ENCODE measurements at places on chromosomes 2 and 18. TPM values are rescaled to one million over a fixed set of nuclear protein-coding genes. Genes with fewer than 3 reads are reported as not detected.

ZNF397 gene
- 41.0 TPM for total RNA-seq

DNA sequence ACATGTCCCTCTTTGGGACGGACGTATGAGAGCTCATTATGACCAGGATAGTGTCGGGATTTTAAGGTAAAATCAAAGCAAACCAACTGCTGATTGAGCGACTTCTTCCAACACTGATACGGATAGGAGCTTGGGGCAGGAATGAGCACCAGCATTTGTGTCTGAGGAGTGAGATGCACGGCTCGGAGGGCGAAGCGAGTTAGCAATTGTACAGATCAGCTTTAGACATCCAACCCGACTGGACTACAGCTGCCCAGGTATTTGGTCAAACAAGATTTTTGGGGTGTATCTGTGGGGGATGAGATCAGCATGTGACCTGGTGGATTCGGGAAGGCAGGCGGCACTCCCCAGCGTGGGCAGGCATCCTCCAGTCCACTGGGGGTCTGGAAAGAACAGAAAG is 76.1 kb downstream of the NDUFA10 start:
- no peak for DNase-seq

DNA sequence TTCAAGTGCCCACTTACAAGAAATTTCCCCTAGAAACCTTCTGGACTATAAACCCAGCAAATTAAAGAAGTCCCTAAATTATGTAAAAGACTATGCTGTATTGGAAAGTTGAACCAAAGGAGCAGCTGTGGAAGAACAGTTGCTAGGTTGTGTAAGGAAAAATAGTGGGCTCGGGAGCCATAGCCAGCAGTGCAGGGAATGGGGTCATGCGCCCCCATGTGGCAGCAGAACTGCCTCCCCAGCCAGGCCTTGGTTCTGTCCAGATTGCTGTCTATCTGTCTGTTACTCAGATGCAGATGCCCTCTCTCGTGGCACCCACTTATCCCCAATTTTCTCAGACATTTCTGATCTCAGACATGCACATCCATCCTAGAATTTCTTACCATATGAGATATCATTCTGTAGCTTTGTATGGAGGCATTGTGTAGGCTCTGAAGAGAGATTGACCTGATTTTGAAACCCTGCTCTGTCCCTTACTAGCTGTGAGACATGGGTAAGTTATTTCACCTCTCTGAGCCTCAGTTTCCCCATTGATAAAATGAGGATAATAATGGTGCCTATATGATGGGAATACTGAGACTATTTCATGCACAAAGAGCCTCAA is 258.3 kb downstream of the SS18 start:
- peak; percentile 69 for DNase-seq

RPRM gene
- 21.8 TPM for total RNA-seq

DNA sequence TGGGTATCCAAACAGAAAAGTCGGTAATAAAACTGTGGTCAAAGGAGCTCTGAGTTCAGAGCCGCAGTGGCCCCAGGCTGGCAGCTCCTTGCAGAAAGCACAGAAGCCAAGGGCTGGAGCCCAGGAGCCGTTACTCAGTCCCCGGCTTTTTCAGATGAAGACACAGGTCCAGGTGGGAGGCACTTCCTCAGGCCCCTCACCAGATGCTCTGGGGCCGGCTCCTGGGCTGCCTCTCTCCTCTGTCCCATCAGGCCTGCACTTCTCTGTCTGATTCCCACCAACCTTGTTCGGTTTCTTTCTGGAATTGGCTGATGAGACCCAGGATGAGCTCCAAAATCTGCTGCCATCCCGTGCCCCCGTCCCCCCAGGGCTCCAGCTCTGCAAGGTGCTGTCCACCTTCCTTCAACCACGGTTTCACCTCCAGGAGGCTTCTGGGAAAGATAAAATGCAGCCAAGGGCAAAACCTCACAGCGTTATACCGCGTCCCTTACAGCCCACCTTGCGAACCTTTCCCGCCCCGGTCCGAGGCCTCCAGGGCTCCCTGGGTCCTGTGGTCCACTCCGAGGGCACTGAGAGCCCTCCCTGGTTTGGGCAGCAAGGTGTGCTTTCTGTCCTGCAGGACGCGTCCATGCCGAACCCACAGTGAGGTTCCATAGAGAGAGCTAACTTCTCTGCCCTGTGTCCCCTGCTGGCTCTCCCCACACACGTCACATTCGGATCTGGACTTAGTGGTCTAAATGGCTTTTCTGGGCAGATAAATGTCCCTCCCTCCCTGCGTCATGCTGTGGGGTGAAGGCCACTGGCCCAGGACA is 102.9 kb downstream of the TPO start:
- DNase-seq, result no peak

DNA sequence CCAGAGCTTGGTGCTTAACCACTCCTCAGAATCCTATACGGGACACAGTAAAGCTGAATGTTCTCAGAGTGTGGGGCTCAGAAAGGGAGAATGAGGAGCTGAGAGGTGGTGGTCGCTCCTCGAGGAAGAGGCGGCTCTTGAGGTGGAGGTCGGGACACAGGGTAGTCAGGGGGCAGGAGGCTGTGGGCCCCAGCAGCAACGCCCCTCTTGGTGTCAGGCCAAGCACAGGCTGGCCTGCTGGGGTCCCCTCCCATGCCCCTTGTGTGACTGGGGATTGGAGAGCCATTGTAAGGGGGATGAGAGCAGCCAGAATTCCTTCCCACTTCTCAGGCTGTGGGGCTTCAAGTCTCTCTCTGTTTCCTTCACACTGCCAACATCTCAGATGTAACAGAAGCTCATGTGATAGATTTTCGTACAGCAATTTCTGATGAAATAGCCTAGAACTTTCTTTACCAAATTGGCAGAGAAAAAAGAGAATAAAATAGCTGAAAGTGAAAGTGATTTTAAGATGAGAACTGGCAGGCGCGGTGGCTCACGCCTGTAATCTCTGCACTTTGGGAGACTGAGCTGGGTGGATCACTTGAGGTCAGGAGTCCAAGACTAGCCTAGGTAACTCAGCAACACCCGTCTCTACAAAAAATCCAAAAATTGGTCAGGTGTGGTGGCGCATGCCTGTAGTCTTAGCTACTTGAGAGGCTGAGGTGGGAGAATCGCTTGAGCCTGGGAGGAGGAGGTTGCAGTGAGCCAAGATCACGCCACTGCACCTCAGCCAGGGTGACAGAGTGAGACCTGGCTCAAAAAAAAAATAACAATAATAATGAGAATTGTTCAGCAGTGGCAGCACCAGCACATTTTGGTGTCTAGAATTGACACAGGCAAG is 61.1 kb upstream of the RPL31 start:
- DNase-seq, result no peak

DNA sequence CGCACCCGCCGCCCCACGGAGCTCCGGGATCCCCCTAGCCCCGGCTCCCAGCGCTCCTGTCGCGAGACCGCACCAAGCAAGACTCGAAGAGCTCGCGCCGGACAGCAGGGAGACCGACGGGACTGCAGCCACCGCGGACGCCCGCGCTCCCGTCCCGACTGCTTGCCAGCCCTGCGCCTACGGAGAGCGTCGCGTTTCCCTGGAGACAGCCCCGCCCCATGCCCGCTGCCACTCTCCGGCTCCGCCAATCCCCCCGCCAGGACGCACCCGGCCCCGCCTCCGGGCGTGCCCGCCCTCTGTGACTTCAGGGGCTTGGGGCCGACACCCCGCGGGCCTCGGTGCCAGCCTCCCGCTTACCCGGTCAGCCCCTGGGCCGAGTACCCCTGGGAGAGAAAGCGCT is at the start of gene ANKMY1:
ANKMY1 (minus strand) TSS at position 181 of the 400 bp plus-strand sequence. CDS start 653 bp downstream, outside the sequence.
- peak; percentile 89 for DNase-seq

DNA sequence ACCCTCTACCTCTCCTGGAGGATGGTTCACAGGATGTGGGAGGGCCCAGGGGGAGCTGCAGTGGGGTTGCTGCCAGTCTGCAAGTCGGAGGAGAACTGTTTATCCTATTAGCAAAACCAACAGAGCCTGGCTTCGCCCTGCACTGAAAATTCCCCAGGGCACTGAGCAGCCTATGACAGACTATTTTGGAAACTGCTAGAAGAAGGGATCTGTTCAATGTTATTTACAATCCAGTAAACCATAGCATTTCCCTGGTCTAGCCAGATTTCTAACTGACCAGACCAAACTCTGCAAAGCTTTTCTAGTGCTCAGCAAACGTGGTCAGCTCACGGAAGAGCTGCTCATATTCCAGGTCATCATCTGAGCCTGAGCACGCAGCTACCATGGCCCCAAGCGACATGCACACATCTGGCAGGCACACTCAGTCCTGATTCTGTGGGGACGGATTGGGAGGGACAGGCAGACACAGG is 64.8 kb upstream of the PID1 start:
- DNase-seq, result no peak

DNA sequence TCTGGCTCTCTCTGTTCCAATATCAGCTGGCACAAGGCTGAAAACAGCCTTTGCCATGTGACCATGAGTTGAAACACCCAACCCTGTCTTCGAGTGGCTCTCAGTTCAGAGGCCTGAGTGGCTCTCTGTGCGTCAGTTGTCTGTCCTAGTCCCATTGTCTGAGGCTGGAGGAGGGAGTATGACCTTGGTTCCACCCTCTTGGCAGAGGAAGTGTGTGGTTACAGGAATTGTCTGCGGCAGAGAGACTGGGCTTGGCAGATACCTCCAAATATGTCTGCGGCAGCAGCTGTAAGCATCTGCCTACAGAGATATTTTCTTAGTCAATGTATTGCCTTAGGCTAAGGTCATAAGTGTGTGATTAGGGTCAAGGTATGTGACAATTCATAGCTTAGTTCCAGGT is 32.6 kb downstream of the CNGA3 start:
- no peak for DNase-seq

DNA sequence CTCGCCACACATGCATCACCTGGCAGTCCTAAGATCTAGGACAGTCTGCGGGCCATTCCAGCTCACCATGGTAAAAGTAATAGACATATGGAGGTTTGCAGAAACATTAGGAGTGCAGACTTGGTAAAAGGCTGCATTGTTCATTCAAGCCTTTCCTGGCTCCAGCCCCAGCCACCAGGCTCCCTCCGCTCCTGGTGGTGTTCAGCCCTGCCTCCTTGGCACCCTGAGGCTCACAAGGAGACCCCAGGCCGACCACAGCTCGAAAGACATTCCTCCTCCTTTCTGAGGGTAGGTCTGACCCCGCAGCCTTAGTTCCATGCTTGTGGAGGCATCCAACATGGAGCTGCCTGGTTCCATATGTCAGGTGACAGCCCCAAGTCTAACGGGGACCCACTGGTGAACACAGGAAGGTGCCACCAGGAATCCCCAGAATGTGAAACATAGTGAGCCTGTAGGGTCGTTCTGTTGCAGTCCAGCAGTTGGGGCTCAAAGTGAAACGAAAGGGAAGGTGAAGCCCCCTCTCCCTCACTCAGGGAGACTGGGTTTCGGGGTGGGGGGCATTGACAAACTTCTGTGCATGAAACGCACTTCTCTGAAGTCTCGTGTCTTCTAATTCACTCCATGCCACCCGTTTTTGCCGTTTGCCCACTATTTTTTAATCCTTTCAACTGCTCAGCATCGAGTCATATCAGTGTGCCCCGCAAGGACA is 5.0 kb upstream of the SP100 start:
- DNase-seq, result no peak

- DNase-seq, result no peak
Measured at GRCh38 chr2:157424374-157424773, 19.5 kb downstream of the CYTIP start.

DNA sequence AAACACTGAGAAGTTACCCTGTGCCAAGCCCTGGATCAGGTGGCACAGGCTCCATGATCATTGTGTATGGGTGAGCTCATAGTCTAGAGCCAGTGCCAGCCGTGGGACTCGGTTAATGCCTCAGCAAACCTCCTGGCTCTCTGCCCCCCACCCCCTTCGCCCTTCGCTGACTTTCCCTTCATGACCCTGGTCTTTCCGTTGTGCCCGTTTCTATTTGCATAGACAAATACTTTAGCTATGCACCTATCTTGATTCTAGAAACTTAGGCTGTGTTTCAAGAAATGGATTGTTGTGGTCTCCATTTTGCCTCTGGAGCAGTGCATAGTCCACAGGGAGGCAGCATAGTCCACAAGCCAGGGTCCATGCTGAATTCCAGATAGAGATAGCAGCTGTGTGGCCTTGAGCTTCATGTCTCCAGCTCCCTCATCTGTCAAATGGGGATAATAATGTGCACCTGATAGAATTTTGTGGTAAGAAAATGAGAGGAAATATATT is 44.8 kb upstream of the KDM3A start:
- no peak for DNase-seq

UGT1A5 gene
- not detected for total RNA-seq

CCDC148 gene
- total RNA-seq, result 9.8 TPM

- DNase-seq, result no peak
Measured at GRCh38 chr18:13696961-13697360, 29.4 kb downstream of the FAM210A start.

DNA sequence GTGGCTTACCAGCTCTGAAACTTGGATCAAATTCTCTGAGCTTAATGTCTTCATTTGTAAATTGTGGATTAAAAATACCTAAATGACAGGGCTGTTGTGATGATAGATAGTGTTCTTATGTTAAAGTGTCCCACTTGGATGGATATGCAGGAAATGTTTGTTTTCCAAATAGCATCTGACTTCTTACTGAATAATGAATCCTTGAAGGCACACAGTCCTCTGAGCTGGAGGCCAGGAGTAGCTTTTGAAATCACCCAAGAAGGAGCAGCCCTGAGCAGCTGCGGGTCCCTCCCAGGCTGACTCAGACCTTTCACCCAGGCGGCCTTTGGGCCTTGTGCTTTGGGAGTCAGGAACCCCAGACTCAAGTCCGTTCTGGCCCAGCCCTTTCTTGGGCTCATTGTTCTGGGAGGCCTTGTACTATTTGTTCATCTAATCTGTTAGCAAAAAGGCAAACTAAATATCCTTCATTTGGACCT is 173.0 kb upstream of the GATA6 start:
- DNase-seq, result no peak

DNA sequence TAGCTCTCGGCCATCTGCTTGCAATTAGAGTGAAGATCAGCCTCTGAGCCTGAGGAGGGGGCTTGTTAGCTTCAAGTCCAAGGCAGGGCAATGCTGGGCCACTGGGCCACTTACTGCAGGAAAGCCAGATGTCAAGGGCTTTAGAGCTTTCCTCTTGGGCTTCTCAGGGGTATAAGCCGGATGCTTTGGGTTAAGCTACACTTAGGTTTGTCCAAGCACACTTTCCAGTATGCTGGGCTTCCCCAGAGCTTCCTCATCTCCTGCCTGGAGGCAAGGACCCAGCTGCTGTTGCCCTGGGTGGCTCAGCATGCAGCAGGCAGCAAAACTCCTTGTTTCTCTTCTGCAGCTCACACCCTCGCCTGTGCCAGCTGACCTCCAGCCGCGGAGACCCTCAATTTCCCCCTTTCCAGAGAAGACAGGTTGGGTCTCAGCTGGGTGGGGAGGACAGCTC is 29.0 kb upstream of the ATOH8 start:
- DNase-seq, result no peak

LOXHD1 gene
- 0.20 TPM for total RNA-seq

GRCh38 chr18:26004832-26005231 is 85.6 kb downstream of the SS18 start:
- DNase-seq, result no peak

GRCh38 chr18:31219395-31219794 is 56.7 kb upstream of the DSC1 start:
- no peak for DNase-seq

DNA sequence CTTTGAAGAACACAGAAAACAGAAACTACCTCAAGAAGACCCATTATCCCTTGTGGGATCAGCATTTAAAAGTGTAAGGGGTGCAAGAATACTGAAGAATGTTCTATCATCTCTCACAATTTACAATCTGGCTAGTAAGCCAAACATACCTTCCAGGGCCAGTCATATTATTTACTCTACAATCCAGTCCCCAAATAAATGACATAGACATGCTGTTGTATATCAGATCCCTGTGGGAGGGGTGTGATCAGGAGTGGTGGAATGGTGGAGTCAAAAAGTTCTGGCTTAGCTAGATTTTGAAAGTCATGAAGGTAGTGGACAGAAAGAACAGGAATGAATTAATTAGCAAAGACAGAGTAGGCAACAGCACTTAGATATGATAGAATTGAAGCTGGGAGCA is 1.8 kb upstream of the ITPRID2 start:
- no peak for DNase-seq
